ENCODE measurements at places on chromosomes 7 and 10.

DNA sequence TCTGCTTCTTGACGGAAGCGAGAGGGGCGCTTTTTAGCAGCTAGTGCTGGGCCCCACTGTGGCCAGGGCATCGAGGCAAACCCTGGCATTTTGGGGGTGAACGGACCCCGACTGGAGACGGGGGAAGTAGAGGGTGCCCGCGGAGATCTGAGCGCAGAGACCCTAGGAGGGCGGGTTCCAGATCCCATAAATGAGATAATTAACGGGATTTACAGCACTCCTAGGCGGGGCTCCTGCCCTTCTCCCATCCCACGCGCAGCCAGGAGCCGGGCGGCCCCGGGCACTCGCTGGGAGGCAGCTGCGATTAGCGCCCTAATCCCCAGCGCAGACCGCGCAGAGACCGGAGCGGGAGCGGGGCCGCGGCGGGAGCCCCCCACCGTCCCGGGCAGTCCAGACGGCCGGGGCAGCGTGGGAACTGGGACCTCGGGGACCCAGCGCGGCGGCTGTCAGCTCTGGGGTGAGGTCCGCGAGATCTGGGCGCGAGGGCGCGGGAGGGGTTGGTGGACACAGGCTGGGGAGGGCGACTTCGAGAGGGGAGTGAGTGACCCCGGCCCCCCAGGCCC, 735 bp downstream of the JCAD start:
- no peak for DNase-seq

- no peak for DNase-seq
Observed at GRCh38 chr7:66152371-66153191, 37.9 kb downstream of the CRCP start.

GRCh38 chr7:84088802-84089201, 105.8 kb downstream of the SEMA3A start:
- DNase-seq, result no peak

DNA sequence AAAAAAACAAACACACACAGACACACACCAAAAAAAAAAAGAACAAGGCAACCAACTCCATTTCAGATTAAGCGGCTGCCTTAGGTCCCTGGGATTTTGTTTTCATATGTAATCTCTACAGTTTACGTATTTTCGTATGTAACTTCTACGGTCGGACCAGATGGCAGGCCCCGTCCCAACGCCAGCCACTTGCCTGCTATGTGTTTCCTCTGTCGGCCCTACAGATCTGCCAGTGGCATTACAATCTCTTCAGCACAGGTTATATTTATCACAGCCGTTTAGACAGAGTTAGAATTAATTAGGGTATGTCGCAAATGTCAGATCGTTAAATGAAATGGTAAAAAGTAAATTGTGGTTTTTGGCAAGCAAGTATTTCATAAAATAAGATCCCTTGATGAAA, 99.3 kb downstream of the DNAJB6 start:
- no peak for DNase-seq

GRCh38 chr7:12943781-12944180, 256.3 kb downstream of the ARL4A start:
- no peak for DNase-seq

GRCh38 chr7:7304705-7305450, 122.5 kb downstream of the C1GALT1 start:
- DNase-seq, result no peak

GRCh38 chr7:42457663-42458062, 220.7 kb upstream of the GLI3 start:
- no peak for DNase-seq

DNA sequence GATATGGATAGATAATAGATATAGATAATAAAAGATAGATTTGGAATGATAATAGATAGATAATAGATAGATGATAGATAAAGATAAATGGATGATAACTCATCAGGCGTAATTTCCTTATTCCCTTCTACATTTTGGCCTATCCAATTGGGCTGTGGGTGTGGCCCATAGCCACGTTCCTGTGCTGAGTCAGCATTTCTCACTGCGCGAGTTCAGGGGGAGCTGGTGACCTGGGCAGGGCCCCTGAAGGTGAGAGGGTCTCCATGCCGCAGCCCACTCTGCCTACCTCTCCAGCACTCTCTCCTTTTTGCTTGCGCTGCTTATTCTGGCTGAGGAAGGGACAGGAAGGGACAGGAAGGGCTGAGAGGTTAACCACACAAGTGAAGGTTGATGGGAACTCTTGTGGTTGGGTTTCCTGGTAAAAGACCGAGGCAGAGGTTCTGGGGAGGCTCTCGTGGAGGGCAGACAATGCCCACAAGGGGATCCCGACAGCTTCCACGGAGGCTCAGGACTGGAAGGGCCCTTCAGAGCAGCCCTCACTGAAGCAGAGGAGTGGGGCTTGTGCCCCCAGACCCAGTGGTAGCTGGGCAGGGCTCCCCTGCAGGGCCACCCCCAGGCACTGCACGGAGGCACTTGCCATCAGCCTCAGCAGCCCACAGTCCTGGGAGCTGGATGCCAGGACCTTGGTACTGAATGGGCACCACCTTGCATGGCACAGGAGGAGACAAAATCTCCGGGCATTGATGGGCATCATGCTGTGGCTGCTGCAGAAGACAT, 247.3 kb upstream of the PITRM1 start:
- DNase-seq, result no peak

DNA sequence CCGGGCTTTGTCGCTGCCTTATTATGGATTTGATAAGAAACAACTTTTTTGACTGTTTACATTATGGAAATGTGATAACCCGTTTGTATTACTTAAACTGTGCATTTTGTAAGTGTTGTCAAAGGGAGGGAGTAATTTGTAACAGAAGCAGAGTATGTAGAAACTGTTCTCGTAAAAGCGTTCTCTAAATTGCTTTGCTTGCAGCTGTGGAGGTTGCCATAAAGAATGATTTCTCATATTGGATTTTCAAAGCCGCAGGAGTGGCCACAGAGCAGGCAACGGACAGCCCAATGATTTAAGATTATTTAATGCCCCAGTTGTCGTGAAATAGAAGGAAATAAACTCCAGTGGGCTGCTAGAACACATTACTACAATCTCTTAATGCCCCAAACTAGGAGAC, 114.0 kb upstream of the INSYN2A start:
- no peak for DNase-seq

- no peak for DNase-seq
Observed at GRCh38 chr7:44324204-44324480, 1.3 kb downstream of the CAMK2B start.

DNA sequence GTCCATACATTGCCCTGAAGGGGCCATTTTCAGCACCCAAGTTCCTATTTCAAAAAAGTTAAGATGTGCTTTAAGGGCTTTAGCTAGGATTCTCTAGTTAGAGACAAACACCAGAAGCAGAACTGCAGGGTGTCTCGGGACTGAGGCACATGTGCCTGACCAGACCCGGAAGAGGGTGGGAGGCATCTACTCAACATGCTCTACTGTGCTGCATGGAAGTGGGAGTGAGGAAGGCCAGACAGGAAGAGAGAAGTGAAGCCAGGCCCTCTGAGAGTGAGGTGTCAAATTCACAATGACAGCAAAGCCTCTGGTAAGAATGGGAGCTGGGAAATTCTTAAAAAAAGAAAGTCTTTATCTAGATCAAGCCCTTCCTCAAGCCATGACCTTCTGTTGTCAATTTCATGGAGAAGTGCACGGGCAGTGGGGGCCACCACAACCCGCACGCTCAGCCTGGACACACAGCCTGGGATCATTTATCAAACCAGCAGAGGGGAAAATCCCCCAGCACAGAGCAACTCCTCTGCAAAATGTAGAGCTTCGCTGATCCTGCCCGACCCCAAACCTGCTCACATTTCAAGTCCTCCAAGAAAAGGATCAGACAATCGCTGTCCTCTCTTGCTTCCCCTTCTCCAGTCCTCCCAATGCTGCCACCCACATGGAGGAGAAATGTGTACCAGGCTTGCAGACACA, 38.7 kb downstream of the PLXNA4 start:
- no peak for DNase-seq

DNA sequence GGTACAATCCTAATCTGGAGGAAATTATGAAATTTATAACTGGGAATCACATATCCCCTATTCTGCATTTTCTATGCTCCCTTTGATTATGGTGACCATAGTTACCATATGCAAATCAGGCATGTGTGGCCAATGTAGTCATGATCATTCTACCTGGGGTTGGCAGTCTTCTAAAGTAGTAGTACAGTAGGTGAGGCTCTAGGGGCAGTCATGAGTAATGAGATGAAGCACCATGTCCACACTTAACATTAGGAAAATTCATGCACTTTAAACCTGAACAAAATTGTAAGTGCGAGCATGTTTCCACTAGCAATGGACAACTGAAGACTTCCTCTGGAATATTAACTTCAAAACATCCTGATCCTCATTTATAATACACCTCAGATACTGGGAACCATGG, 545.9 kb downstream of the SUGCT start:
- DNase-seq, result no peak

DNA sequence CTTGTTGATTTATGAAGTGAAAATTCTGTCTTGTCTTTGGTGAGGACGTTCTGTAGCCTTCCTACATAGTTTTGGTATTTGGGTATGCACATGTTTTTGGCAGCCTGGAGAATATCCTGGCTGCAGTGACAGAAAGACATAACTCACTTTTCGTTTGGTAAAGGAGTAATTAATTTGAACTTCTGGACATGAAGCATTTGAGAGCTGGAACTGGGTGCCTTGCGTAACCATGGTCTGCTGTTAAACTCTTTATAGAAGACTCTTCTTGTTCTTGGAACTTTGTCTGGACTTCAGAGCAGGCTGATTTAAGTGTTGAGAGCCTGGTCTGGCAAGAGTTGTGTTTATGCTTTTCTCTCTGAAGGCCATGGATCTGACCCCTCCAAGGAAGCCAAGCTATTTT, 231.3 kb downstream of the LRMDA start:
- DNase-seq, result no peak

- DNase-seq, result no peak
Observed at GRCh38 chr10:90658791-90659190, 199.0 kb downstream of the HTR7 start.

DNA sequence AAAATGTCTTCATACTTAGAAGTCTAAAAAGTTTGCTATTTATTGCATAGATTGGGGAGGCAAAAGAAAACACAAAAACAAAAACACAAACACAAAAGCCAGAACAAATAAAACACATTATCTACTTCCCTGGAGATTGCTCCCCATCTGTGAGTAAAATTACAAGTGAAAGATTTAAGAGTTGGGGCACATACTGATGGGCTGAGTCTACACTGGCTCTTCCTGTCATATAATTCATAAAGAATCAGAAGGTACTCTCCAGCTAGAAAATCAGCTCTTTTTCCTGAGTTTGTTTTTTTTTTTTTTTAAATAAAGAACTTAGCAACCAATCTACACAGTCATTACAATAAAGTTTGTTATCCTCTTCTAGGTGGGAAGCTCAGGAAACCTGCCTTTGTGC, 192.4 kb upstream of the LRRN3 start:
- no peak for DNase-seq

DNA sequence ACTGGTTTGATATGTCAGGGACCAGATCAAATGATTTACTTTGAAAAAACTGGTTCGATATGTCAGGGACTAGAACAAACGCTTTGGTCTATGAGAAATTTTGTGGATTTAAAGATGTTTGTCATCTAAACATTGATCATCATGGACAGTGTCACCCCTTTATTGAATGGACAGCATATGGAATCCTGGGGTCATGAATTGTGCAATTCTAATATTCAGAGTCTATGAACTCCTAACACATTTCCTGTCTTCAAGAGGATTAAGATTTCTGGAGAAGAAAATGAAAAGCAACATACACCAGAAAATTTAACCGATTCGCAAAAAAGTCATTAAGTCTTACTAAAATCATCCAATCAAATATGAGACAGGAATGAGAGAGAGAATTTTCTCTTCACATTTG, 106.4 kb upstream of the FAM133B start:
- DNase-seq, result no peak

- DNase-seq, result no peak
Observed at GRCh38 chr7:121164247-121164646, 164.6 kb upstream of the WNT16 start.

DNA sequence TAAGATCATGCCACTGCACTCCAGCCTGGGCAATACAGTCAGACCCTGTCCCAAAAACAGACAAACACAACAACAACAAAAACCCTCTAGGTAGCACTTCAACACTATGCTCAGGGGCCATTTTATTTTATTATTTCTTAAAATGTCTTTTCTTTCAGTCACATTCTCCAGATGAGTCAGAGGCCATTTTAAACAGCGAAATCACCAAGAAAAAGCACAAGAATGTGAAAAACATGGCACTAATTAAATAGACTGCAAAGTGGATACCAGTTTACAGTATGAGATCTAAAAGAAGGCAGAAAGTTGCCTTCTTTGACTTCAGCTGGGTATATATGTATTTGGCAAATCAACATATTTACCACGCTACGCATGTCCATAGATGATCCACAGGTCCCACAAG, 6.1 kb upstream of the FGL2 start:
- no peak for DNase-seq

DNA sequence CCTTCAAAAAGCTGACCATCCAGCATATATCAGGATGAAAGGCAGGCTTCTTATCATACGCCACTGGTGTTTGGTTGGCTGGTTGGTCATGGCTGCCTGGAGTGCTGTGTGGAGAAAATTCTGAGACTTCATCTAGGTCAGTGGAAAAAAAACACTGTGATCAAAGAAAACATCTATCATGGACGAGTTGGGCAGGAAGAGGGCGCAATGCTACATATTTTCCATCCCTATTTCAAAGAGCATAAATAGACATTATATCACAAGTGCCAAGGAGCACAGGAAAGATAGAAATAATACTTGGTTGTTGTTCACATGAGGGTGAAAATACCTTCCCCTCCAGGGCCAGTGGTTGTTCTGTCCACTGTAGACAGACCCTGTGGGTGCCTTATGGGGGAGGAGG, 128.4 kb upstream of the PLPP4 start:
- DNase-seq, result no peak

- DNase-seq, result no peak
Observed at GRCh38 chr7:133056370-133057238, 25.3 kb downstream of the CHCHD3 start.

- no peak for DNase-seq
Observed at GRCh38 chr10:127013691-127014473, 108.7 kb downstream of the DOCK1 start.

All from NCI-H187 treated with DMSO at 0.1 percent for 48 hours (cell line).